ENCODE measurements at places on chromosomes 7 and 10.

DNA sequence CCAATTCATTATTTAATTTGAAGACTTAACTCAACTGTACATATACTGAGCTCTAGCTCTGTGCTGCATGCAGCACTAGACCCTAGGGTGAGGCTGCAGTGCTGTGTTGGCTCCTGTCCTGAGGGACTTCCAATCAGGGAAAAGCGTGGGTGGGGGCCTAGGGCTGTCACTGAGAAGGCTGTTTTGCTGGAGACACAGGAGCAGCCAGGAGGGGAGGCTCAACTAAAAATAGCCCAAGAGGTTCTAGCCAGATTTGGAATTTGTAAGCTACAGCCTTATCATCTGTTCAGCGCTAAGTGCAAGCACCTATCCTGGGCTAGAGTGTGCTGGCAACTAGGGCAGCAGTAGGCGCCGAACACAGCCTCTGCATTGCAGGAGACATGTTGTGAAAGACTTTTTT is 121.1 kb downstream of the VWC2 start:
- no peak for DNase-seq

- DNase-seq: peak; percentile 45
Measured at GRCh38 chr10:63866075-63866746, 345.0 kb downstream of the REEP3 start.

DNA sequence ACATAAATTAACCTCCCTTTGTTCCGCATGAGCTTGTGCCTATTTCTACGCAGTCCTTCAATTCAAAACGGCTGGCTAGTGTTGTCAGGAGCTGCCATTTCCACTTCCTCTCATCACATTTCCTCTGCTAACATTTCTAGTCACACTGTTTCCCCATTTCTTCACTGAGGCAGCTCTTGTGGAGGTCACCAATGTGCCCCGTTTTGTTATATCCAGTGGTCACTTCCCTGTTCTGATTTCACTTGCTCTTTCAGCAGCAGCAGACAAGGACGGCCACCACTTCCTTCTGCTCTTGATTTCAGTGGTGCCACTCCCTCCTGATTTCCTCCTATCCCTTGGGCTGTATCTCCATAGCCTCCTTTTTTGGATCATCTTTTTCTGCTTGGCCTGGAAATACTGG is 64.8 kb upstream of the SEC61G start:
- no peak for DNase-seq

DNA sequence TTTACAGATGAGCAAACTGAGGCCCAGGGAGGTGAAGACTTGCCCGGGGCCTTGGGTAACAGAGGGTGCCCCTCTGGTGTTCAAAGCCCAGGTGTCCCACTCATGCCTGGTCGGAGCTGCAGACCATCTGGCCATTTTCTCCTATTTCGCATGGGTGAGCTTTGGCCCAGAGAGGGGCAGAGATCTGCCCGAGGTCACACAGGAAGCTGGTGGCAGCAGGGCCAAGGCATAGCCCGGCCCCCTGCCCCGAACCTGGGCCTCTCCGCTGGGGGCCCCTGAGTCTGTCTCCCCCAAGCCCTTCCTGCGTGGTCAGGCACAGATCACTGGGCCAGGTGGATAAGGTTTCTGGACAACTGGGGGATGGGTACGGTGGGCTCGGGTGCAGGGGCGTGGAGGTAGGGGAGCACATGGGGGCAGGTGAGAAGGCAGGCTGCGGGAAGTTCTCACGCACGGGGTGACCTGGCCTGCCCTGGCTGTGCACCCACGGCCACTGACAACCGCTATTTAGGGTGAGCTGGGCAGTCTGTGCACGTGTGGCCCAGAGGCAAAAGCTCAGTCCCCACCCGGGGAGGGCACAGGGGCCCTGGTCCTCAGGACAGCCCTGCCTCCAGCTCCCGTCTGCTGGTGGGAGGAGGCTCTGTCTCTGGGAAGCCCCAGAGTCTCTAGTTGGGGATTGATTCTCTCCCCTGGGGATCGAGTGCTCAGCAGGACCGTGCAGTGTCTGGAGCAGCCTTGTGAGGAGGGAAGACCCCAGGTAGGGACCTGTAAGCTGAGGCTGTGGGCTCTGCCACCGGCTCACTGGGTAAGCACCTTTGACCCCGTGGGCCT is 68.6 kb downstream of the UNCX start:
- no peak for DNase-seq

GRCh38 chr7:2513702-2514101 is 5.9 kb upstream of the LFNG start:
- DNase-seq: no peak

GRCh38 chr7:148930335-148930734 is 46.2 kb upstream of the EZH2 start:
- no peak for DNase-seq

GRCh38 chr7:148204639-148205304 is 385.8 kb upstream of the C7orf33 start:
- no peak for DNase-seq

- DNase-seq: no peak
Measured at GRCh38 chr7:31370609-31371008, 30.1 kb upstream of the NEUROD6 start.

DNA sequence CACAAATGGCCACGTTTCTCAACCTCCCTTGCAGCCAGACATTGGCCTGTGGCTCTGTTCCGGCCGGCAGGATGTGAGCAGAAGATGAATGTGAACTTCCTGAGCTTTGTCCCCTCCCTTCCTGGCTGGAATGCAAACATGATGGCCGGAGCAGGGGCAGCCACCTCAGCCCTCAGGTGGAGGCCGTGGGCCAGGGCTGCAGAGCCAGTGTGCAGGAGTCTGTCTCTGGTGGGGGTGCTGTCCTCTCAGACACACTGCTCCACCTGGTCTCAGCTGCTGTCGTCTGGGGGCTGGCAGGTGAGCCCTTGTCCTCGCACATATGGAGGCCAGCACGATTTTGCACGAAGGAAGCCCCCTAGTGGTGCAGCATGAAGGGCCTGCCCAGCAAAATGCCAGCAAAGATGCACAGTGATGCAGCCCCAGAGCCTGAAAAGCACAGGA is 25.3 kb upstream of the PWWP2B start:
- DNase-seq: no peak

- DNase-seq: no peak
Measured at GRCh38 chr10:6504296-6504695, 75.8 kb downstream of the PRKCQ start.

- DNase-seq: no peak
Measured at GRCh38 chr7:20700453-20701227, 85.2 kb downstream of the ABCB5 start.

DNA sequence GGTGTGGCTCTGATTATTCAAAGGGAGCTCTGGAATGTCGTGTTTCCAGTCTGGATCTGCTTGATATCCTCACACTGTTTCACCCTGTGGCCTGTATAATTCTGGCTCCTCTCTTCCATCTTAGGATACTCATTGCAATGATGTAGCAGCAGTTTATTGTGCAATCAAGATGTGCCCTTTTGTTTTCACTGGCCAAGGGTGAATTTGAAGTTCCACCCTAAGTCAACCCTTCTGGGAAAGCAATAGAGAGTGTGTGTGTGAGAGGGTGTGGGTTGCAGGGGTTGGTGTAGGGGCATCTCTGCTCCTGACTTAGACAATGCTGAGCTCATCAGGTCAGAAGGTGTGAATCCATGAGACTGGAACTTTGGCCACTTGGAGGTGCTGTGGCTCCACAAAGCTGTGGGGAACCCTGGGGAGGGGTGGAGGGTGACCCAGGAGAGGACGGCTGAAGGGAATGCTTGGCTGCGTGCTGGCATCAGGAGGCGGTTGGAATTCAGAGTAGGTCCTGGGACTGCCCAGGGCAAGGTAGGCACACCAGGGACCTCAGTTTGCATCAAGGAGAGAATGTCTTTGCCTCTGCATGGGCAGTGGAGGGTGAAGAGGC is 118.0 kb upstream of the PRSS58 start:
- no peak for DNase-seq

DNA sequence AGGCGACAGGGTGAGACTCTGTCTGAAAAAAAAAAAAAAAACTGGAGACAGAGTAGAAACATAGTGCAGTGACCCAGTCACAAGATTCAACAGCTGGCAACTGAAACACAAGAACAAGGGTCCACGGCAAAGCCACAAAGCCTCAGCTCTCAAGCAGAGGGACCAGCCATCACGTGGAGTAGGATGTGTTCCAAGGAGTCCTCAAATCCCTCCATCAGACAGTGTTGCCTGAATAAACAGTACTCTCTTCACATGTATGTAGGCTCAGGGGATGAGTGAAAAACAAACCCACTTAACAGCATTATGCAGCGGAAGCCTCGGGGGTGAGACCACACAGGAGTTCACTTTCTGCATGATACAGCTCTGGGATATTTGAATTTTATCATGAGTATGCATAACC is 62.0 kb downstream of the SLIT1 start:
- DNase-seq: no peak

GRCh38 chr10:121526801-121527221 is 71.4 kb downstream of the FGFR2 start:
- no peak for DNase-seq

DNA sequence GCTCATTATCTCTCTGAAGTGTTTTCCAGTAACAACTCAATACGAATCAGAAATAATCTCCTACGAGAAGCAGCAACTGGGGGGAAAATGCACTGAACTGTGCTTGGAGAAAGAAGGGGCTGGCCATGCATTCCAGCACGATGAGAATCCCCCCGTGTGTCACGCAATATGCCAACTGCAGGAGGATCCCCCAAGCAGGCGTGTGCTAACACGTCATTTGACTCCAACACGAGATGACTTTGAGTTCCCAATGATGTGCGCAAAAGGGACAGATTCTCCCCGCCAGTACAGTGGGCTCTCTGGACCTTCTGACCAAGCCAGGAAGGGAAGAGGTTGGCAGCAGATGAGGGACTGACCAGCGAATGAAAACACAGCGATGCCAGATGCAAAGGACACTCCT is 105.5 kb downstream of the KCNMA1 start:
- no peak for DNase-seq

DNA sequence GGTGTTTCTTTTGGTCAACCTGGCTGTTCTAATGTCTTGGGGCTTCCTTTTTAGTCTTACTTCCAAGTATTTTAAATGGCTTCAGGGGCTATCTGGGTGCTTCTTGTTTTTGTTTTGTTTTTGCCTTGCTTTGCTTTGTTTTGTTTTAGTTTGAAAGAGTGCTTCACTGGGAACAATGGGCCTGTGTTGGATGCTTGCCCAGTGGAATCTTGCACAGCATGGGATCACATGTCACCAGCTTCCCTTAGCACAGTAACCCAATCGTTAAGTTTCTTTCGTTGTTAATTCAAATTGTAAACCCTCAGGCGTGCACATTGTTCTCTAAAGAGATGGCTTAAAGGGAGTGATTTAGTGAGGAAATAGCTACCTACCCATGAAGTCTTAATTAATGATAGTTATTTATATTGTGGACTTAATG is 8.9 kb downstream of the COL17A1 start:
- DNase-seq: no peak

- DNase-seq: no peak
Measured at GRCh38 chr7:37411444-37412034, 37.1 kb downstream of the ELMO1 start.

- DNase-seq: no peak
Measured at GRCh38 chr10:132535065-132535651, 2.4 kb upstream of the INPP5A start.

- DNase-seq: no peak
Measured at GRCh38 chr10:49299816-49300139, 808 bp downstream of the C10orf71 start.

GRCh38 chr10:26780793-26781601 is 79.8 kb downstream of the ABI1 start:
- no peak for DNase-seq

GRCh38 chr10:132571650-132572544 is 34.3 kb downstream of the INPP5A start:
- DNase-seq: no peak

- no peak for DNase-seq
Measured at GRCh38 chr7:14739168-14739840, 163.2 kb downstream of the DGKB start.

GRCh38 chr10:115981081-115981480 is 291.9 kb downstream of the GFRA1 start:
- DNase-seq: no peak

GRCh38 chr7:75628055-75628454 is 110.7 kb downstream of the HIP1 start:
- no peak for DNase-seq

DNA sequence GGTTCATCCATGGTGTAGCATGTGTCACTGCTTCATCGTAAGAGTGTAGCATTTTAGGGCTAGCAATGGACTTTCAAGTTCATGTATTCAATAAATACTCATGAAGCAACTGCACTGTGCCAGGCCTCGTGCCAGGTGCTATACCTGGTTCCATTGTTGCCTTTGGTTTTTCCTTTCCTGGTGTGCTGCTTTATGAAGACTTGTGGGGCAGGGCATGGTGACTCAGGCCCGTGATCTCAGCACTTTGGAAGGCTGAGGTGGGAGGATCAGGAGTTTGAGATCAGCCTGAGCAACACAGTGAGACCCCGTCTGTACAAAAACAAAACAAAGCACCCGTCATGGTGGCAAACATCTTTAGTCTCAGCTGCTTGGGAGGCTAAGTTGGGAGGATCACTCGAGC is 2.2 kb upstream of the CPA4 start:
- DNase-seq: no peak

- no peak for DNase-seq
Measured at GRCh38 chr7:92667816-92668535, 77.8 kb upstream of the FAM133B start.

DNA sequence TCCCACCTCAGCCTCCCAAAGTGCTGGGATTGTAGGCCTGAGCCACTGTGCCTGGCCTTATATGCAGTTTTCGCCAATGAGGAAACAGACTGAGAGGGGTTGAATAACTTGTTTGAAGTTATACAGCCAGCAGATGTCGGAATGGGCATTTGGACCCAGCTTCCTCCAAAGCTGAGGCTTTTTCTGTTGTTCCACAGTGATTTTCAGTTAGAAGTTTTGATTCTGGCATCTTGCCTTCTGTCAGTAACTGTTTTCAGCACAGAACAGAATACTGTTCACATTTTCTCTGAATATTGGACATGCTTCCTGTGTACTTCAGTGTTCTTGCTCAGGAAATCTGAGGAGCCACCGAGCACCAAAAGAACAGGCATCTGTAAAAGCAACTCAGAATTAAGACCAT is 287.2 kb downstream of the CAMK1D start:
- no peak for DNase-seq

DNA sequence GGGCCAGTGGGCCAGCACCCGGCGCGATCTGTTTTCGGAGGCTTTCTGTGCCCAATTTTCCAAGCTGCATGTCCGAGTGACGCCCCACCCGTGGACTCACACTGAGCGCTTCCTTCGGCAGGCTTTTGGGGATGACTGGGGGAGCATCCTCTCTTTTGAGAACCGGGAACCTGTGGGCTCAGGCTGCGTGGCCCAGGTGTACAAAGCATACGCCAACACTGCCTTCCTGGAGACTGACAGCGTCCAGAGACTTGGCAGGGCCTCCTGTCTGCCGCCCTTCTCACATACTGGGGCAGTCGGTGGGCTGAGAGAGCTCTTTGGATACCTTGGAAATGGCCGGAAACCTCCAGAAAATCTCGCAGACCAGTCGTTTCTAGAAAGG is 1.0 kb downstream of the ADCK2 start:
- no peak for DNase-seq

Measured in progenitor cell of endocrine pancreas (in vitro differentiated cells).